Retinal pigment epithelial cell (primary cell): ENCODE measurements at places on chromosomes 3 and 15.

GRCh38 chr15:66819084-66819483, 117.0 kb downstream of the SMAD6 start:
- DNase-seq: no peak

- no peak for DNase-seq
Observed at GRCh38 chr15:89196994-89197393, 24.4 kb downstream of the RLBP1 start.

- no peak for DNase-seq
Observed at GRCh38 chr3:38738630-38739395, 77.2 kb downstream of the SCN10A start.

DNA sequence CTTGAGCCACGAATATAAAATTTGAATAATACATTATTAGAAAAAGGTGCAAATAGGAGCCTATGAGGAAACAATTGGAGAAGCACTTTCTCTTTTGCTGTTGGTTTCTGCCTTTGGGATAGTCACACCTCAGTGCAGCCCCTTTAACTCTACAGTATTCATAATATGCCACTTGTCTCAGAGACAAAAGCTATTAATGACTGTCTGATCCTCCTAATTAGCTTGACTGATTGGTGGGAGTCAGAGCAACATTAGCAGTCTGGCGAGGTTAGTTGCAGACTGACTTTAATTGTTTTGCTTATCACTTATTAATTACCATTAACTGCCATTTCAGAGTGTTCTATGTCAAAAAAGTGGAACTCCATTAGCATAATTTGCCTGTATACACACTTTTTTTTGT, 225.0 kb upstream of the ARHGEF26 start:
- DNase-seq: no peak

- DNase-seq: no peak
Observed at GRCh38 chr3:5444253-5444652, 256.7 kb downstream of the EDEM1 start.

DNA sequence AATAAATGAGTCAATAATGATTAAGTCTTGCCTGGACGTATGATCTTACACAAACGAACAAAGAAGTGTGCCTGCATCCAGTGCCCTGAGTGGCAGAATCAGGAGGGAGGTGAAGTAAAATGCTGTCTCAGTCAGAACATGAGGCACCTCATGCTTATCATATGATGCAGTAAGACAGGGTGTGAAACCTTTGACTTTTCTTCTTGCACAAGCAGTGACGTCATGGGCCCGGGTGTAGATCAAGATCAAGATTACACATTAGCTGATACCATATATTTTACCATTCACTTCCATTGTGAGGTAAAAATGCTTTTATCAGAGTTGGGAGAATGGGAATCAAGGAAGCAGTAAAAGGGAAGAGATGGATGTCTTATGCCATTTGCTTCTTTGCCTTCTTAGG, 291.6 kb upstream of the PLSCR5 start:
- no peak for DNase-seq
